ENCODE measurements at places on chromosomes 3 and 15.

- DNase-seq, result no peak
These were observed 207.3 kb downstream of the SQOR start for GRCh38 chr15:45842151-45842550.

DNA sequence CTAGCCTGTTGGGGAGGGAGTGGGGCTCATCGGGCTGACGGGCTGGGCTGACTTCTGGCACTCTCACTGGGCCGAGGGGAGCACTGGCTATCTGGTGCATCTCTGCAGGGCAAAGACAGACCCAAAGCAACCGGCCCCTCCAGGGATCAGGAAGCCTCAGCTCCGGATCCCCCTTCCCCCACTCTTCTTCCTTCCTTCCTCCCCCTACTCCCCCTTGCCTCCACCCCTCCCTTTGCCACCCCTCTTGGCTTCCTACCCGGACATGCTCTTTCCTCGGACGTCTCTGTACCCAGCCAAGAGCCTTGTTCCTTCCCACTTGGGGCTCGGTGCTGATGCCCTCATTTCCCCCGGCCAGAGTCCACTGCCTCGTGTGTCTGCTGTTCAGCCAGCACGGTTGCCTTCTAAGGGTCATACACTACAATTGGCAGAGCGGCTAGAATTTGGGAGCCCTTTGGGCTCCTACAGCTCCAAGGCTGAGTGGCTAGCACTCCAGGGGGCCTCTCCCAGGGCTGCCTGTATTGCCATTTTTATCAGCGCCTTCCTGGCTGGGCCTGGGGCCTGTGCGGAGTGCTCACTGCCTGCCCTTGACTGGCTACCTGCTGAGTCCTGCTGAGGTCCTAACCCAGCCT, 10.9 kb downstream of the SEMA3F start:
- DNase-seq, result no peak

GRCh38 chr3:194773771-194774455, 88.2 kb downstream of the FAM43A start:
- no peak for DNase-seq

GRCh38 chr15:40944510-40945296, 8.6 kb upstream of the CHAC1 start:
- DNase-seq, result no peak

GRCh38 chr3:193490580-193490979, 64.1 kb downstream of the ATP13A4 start:
- DNase-seq, result no peak

DNA sequence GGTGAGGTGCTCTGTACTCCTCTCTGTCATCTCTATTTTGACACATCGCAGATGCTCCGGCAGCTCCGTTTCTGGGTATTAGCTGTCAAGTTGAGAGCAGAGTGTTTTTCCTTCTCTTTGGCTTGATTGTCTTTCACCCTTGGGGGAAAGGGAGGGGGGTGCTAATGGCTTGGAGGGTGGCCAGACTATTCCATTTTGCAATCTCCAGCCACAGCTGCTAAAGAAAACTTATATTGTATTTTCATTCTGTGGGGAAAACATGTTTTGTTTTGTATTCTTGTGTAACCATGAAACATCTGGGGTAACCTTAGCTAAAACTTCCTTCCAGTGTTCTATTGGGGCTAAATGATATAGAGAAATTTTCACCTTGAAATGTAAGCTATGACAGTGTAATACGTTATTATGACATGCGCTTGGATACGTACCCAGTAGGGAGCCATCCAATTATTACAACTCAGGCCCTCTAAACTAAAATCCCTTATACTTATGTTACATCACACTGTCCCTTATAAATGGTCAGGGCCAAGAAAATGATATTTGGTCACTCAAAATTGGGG, 14.0 kb upstream of the LARP6 start:
- DNase-seq, result no peak

GRCh38 chr3:10380906-10381305, 60.0 kb upstream of the SEC13 start:
- no peak for DNase-seq

GRCh38 chr3:14906355-14906971, 40.9 kb upstream of the NR2C2 start:
- no peak for DNase-seq

- no peak for DNase-seq
These were observed 28.3 kb downstream of the IMPG2 start for GRCh38 chr3:101292027-101292426.

DNA sequence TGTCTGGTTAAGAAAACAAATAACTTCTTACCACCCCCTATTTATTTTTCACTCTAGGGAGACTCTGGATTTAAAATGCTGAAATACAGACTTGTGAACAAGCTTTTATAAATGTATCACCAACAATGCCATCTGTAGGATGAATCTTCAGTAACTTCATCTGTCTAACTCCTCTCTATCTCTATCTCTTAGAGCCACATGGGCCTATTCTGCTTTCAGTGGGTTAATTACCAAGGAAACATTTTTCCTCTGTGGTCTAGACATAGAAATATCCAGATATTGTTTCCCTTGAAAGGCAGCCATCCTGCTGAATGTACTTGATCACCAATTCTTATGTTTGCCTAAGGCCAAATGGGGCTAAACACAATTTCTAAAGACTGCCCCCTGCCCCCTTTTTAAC, 167.6 kb upstream of the COL8A1 start:
- DNase-seq, result no peak
